ENCODE measurements at places on chromosomes 11 and 22.

GRCh38 chr11:57699813-57700212 lies 12.2 kb downstream of the MED19 start:
- DNase-seq, result no peak

- no peak for DNase-seq
Observed at GRCh38 chr11:1623716-1624115, 1.8 kb upstream of the KRTAP5-4 start.

- DNase-seq, result no peak
Observed at GRCh38 chr11:42552786-42553185, 759.0 kb upstream of the API5 start.

DNA sequence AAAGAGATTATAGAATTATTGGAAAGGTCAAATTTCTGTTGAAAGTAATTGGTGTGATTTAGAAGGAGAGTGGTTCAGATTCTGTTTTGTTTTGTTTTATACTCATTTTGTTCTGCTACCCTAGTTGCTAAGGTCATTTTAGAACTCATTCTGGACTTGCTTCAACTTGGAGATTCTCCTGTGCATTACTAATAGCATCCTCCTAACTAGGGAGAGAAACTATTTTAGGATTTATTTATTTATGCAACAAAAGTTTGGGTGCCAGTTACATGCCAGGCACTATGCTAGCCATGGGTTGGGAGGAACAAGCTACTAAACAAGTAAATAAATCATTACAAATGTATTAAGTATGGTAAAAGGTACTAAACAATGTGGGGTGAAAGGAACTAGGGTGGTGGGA lies 84.0 kb downstream of the YAP1 start:
- DNase-seq, result no peak

GRCh38 chr11:104476454-104476853 lies 312.5 kb upstream of the PDGFD start:
- DNase-seq, result no peak

GRCh38 chr11:78406568-78407196 lies 10.9 kb downstream of the GAB2 start:
- DNase-seq, result no peak

DNA sequence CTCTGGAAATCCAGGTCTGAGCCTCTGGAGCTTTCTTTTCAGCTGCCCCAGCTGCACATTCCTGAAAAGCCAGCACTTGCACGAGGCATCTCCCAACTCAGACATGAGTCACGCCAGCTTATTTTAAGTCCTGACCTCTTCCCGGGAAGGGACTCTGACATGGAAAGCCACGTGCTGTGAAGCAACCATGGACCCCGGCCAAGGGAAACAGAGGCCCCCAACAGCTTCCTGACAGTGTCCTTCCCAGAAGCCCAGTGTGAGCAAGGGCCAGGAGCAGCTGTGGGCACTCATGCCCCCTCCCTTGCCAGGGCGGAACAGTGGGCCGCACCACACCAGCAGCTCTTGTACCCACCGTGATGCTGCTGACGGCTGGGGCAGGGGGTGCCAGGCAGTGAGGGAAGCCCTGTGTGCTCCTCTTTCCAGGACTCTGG lies 118.8 kb upstream of the CADM1 start:
- peak; percentile 54 for DNase-seq

GRCh38 chr11:5246772-5247471 lies 2.7 kb downstream of the HBG1 start:
- no peak for DNase-seq

- DNase-seq, result no peak
Observed at GRCh38 chr22:27088026-27088425, 430.6 kb downstream of the MIAT start.

DNA sequence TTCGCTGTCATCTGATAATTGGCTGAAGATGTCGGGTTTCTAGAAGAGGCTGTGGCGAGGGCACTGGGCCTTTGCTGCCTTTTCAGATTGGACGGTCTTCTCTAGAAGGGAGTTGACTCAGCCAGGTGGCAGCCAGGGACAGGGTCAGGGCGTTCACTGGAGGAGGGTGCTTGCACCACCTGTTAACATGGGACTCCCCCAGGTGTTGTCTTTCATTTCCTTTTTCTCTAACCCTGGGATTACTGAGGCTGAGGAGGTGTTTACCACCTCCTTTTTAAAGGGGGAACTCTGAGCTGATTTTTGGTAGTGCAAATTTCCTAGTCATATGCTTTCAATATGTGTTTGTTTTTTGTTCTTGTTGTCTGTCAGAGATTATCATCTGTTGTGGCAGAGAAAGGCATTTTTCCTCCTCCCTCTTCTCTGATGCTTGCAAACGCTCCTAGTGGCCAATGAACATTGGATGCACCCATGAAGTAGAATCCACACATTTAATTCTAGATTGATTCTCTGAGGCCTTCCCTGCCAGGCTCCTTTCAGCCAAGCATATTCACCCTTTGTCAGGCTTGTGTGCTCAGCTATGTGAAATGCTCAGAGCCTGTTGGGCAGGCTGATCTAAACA lies 54.1 kb downstream of the LDLRAD3 start:
- no peak for DNase-seq

GRCh38 chr22:19767427-19768341 lies 7.1 kb downstream of the TBX1 start:
- DNase-seq, result no peak

DNA sequence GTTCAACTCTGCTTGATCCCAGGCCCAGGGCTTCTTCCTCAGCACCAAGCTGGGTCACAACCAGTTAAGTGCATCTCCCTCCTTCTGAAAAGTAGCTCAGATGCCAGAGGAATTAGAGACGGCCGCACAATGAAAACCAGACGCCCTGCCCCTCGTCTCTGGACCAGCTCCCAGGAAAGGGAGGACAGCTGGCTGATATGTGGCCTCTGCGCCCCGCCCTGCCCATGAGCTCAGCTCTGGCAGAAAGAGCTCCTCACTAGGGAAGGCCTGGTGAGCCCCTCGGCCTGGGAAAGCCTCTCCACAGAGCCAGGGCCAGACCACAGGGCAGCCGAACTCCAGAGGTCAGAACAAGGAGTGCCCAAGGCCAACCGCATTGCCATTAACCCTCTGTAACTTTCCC lies 18.1 kb upstream of the SCGB1A1 start:
- no peak for DNase-seq

- no peak for DNase-seq
Observed at GRCh38 chr11:10496296-10496936, 41.4 kb downstream of the AMPD3 start.

DNA sequence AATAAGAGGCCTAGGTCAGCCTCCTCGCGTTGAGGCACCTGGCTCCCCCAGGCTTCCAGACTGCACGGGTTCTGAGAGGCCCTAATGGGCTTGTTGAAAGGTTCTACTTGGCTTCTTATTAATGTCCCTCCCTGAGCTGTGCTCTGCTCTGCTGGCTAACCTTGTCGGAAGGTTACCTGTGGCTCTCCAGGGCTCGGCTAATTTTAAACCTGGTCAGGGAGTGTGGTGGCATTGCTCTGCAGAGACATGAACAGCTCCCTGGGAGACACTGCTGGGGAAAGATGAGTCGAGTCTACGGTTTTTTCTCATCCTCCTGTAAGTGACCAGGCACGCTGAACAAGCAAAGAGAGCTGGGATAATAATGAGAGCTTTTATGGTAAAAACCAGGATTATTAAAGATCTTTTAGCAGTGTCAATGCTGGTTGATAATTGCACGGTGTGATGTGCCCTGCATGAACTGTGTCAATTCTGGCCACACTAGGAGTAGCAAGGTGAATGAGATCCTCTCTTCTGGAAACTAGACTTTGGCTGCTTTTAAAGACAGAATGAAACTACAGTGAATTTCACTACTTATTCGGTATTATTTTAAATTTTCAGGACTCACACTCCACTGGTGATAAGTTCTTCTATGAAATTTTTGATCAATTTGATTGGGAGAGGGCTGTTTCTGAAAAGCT lies 70.7 kb downstream of the TEAD1 start:
- DNase-seq, result no peak

GRCh38 chr11:36328966-36329673 lies 33.0 kb downstream of the PRR5L start:
- DNase-seq, result no peak

GRCh38 chr11:86275493-86276370 lies 26.3 kb upstream of the HIKESHI start:
- DNase-seq, result no peak

GRCh38 chr11:61842528-61842820 lies 14.4 kb downstream of the FADS2 start:
- DNase-seq, result no peak

DNA sequence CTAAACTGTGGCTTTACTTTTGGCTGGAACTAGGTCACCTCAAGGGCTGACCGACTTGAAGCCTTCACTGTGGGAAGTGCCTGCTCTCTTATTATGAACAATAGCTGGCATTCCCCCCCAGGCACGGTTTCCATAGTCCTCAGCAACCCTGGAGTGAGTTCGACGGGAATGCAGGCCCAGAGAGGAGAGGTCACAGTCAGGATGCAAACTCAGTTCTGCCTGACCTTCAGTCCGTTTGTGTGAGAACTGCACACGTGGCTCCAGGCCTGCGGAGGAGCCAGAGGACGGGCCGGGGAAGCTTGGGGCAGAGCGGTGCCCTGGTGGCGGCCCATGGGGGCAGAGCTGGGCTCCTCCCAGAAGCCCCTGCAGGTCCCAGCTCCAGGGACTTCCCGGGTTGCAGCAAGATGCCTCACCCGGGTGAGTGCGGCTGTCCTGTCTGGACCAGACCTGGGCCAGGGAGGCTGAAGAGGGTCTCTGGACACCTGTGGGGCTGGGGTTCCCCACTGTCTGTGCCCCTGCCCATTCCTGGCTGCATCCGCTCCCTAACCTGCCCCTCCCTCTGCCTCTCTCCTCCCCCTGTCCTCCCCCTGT lies 17.2 kb downstream of the SLC25A18 start:
- DNase-seq, result no peak

- DNase-seq, result no peak
Observed at GRCh38 chr11:20351136-20351535, 12.4 kb upstream of the HTATIP2 start.

- DNase-seq, result no peak
Observed at GRCh38 chr11:2424811-2425495, 19.4 kb downstream of the TRPM5 start.

DNA sequence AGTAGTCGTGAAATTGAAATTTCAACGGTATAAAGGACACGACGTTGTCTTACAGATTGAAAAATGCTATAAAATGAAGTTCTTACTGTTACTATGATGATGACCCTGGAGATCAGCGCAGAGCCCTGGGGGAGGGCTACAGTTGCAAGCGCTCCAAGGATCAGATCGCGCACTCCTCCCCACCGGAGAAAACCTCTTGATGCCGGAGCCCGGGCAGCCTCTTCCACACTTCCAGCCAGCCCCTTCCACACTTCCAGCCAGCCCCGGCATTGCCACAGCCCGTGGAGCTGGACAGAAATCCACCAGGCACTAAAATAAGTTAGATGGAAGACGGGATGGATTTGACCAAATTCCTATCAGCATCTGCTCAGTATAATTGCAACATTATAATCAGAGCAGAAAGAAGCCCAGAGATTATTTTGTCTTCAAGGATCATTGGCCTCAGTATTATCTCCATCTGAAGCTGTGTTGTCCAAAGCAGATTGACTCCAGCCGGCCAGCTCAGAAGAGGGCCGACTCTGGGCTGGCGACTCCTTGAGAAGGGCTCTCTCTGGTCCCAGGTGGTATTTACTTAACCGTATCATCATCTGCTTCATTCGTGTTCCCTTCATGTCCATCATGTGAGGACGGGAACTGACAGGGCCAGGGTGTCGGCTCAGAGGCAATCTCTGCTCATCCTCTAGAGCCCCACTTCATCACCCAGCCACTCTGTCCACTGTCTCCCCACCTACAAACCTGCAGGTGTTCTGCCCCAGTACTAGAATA lies 777 bp upstream of the MICAL3 start:
- DNase-seq, result no peak

- no peak for DNase-seq
Observed at GRCh38 chr11:44389963-44390605, 80.1 kb upstream of the ALX4 start.

DNA sequence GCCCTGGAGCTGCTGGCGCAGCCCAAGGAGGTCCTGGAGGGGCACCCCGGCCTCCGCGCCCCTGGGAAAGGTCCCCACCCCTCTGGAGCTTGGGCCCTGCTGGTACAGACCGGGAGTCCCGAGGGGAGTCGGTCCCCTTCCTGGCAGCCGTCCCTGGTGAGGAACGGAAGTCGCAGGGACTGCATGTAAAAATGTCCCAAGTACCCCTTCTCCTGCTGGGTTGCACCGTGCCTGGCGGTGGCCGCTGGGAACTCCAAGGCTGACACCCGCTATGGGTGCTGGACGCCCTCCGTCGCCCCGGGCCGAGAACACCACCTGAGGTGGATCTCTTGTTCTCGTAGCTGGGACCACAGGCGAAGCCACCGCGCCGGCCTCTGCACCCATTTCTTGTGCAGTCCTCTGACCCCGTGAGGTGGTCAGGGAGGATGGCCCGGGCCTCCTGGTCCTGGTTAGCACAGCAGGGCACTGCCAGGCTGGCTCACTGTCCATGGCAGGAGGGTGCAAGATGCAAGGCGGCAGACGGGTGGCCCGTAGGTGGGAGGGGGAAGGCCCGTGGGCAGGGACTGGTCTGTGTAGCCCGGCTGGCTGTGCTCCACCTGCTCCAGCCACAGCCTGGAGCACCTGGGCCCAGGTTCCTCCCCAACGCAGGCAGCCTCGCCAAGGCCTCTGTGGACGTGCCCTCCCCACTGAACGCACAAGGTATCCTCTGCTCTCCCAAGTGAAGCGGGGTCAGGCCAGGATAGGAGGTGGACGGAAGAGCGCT lies 165.2 kb downstream of the IGLL1 start:
- DNase-seq, result no peak

- no peak for DNase-seq
Observed at GRCh38 chr11:35047179-35047578, 91.8 kb upstream of the CD44 start.

- no peak for DNase-seq
Observed at GRCh38 chr22:47994045-47994444, 1231.6 kb downstream of the TBC1D22A start.

- no peak for DNase-seq
Observed at GRCh38 chr11:20368438-20368837, 4.9 kb downstream of the HTATIP2 start.

GRCh38 chr11:110479108-110480101 lies 49.7 kb downstream of the FDX1 start:
- DNase-seq, result no peak

GRCh38 chr22:46678785-46679700 lies 58.9 kb downstream of the GRAMD4 start:
- no peak for DNase-seq

GRCh38 chr22:20966883-20967696 lies at the start of gene AIFM3:
Gene AIFM3 (plus strand): TSS chr22:20967255. CDS start chr22:20967945, 690 bp downstream.
- DNase-seq, result no peak

DNA sequence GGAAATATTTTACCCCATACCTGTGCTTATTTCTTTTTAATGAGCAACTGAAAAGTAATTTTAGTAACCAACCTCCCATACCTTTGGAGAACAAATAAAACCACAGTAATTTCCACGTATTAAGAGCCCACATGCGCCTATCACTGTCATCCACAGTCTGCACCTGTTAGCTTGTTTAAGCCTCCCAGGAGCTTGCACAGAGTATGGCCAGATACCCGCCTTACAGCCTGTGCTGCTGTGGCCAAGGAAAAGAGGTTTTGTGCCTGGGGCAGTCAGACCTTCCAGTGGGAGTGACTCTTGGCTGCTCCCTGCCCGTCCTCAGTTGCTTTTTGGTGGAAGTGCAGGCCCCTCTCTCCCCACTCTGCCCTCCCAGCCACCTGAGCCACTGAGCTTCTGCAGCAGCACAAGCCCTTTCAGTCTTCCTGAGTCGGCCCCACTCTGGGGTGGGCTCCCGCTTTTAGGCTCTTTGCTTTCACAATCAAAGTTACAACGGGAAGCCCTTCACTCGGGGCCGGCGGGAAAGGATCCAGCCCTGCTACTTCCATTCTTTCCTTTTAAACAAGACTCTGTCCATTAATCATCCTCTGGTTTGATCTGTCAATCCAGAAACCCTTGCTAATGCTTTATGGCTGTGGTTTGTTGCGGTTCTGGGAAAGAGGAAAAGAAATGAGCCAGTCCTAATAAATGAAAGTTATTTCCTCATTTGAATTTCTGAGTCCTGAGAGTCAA lies 308.8 kb downstream of the TBC1D22A start:
- DNase-seq, result no peak

Measured in T1000 (cell line).